Thoracic aorta (tissue), 2 donors: ENCODE measurements at places on chromosomes 1 and 21.

DNA sequence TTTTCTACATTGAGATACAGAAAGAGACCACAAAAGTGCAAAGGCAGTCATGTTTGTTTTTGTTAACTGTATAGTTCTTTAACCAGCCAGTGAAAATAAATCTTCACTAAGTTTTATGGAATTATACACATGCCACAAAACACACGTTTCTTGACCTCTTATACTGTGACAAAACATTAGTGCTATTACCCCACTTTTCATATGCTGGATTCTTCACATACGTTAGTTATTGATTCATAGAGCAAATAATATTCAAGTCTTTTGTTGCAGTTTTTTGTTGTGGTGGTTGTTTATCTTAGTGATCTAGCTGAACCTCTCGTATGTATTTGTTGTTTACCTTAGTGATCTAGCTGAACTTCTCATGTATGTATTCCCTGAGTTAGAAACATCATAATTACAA is 28.0 kb downstream of the LYPLAL1 start:
- no peak overlapping the region for H3K27ac ChIP-seq
- H3K4me3 ChIP-seq: no peak overlapping the region
- H3K36me3 ChIP-seq: peaks cover 3% of the 10 kb centered on the region
- no peaks in the 10 kb centered on the region for H3K27me3 ChIP-seq
- no peak for DNase-seq

DNA sequence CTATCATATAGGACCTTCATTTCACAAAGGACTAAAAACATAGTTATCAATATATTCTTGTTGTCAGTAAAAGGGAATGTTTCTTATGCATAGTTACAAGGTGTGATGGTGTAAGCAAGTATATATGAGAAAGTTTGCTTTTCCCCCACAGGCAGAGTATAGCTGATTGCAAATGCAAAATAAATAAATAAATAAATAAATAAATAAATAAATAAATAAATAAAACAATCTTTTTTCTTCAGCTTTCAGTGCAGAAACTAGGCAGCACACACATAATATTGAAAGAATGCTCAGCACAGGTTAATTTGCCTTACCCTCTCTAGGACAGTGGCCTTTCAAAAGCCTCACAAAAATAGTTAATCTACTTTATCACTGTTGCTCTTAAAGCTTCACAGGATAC is 138.8 kb downstream of the BRINP3 start:
- no peaks in the 10 kb centered on the region for H3K36me3 ChIP-seq
- no peaks in the 10 kb centered on the region for H3K4me1 ChIP-seq
- no peak overlapping the region for H3K4me3 ChIP-seq
- no peaks in the 10 kb centered on the region for H3K27me3 ChIP-seq

DNA sequence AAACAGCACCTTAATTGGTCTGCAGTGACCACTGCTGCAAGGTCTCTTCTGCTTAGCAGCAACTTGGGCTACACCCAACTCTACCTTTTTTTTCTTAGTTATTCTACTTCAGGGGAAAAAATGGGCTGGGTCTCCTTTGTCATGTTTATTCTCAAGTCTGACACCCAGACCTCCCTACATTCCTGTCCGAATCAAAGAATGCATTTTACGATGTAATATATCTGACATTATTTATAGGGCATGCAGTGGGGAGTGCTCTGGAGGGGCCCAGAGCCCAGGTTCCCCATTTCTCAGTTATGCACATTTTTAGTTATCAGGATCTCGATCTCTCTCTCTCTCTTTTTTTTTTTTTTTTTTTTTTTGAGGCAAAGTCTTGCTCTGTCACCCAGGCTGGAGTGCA is 50.5 kb downstream of the OPTC start:
- H3K36me3 ChIP-seq: no peaks in the 10 kb centered on the region
- H3K27ac ChIP-seq: no peak overlapping the region
- DNase-seq: no peak
- no peaks in the 10 kb centered on the region for H3K27me3 ChIP-seq
- H3K4me3 ChIP-seq: no peak overlapping the region

GRCh38 chr1:201538612-201539551 is at the start of gene NAV1:
NAV1 (plus strand) TSS chr1:201539127; CDS start chr1:201622885, 83,758 bp downstream.
- peak; percentile 67 for DNase-seq
- H3K4me1 ChIP-seq: peaks cover 82% of the 10 kb centered on the region
- H3K4me3 ChIP-seq: peak within 1 kb of the TSS; percentile 87
- peak within 1 kb of the TSS; percentile 92 for H3K27ac ChIP-seq
- no peaks in the 10 kb centered on the region for H3K36me3 ChIP-seq
